Fibroblast of pulmonary artery (primary cell): ENCODE measurements at places on chromosomes 3 and 15.
A peak's percentile ranks its signal among the peaks of the same experiment; 100 is the strongest.

DNA sequence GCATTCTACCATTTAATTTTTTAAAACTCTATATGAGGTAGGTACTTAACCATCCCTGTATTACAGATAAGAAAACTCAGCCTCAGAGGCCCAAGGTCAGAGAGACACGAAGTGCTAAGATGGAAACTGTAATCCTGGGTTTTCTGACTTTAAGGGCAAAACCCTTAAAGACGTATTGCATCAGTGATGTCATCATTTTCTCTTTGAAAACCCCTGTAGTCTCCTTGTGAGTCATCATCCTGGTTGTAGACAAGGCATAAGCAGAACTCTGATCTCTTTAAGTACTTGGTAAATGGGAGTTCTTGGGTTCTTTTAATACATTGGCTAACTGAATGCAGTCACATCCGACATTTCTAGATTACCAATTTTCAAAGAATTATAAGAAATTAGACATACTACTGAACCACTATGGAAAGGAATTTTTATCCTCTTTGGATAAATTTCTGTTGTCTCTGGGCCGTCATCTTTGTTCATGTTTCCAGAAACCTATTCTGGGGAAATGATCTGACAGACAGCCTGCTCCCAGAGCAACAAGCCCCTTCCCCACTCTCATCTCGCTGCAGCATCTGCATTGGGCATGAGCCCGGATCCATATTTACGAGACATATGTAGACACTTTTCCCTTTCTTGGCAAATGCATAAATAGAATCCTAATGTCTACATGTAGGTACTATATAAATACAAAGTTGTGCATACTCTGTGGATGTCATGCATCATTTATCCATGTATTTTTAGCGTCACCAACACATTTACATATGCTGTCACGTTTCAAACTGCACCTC is 48.7 kb upstream of the MDFIC2 start:
- peak; percentile 32 for DNase-seq

- no peak for DNase-seq
Measured at GRCh38 chr3:55364421-55364820, 122.7 kb downstream of the WNT5A start.

DNA sequence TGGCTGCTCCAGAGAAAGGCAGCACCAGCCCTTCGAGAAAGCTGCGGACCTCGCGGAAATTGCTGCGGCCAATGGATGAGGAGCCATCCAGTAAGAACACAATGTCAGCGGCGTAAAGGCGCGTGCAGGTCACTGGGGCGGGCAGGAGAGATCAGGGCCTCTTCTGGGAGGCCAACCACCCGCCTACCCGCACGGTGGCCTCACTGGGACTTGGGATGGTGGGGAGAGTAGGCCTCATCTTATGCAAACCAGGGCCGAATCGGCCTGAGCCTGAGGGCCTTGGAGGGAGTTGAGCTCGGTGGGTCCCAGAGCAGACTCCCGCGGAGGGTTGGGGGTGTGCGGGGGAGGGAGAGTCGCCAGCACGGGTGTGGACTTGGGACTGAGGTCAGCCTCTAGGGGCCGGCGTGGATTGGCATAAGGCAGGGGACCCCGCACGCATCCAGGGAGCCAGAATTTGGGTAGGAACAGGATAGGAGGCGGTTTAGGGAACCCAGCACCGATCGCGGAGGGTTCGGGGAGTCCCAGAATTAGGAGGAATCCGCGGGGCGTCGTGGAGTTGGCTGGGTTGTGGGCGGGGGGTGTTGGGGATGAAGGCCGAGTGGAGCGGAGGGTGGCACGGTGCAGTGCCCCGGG is 596 bp downstream of the COL7A1 start:
- no peak for DNase-seq

GRCh38 chr3:144289057-144289456 is 317.4 kb downstream of the DIPK2A start:
- no peak for DNase-seq

GRCh38 chr3:129369711-129370110 is 58.7 kb downstream of the EFCAB12 start:
- DNase-seq = no peak

- DNase-seq = no peak
Measured at GRCh38 chr15:25532269-25533140, 93.7 kb upstream of the UBE3A start.

DNA sequence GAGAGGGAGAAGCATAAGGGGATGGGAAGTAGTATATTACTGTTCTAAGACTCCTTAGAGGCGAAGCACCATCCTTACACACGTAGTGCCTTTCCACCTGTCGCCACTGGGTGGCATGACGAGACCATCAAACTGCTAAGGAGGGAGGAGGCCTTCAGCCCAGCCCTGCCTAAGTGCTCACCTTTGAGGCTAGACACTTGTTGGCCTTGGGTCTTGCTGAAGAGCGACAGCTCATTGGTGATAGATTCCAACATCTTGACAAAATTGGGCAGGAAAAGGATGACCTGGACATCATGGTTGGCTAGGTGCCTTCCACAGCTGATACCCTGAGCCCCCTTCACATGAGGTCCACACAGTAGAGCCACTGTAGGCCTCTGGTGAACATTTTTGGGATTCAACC is 19.6 kb downstream of the CLK3 start:
- DNase-seq = peak; percentile 74

GRCh38 chr3:29438580-29438979 is 157.7 kb downstream of the RBMS3 start:
- no peak for DNase-seq

GRCh38 chr15:25793354-25794050 is 69.6 kb downstream of the ATP10A start:
- no peak for DNase-seq

DNA sequence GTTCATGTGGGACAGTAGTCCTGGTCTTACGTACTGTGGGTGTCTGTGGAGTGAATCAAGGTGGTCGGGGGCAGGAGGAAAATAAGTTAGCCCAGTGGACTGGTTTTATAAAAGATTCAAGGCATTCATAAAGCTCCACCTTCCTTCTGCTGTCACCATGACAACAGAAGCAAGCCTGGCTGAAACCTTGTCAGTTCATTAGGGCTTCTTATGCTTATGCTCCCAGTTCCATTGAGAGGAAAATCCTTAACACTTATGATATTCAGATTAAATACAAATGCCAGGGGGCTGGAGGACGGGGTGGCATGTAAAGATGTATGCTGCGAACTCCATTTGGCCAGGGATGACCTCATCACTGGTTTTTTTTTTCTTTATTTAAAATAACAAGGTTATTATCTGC is 283.1 kb upstream of the ATP10A start:
- DNase-seq = no peak

DNA sequence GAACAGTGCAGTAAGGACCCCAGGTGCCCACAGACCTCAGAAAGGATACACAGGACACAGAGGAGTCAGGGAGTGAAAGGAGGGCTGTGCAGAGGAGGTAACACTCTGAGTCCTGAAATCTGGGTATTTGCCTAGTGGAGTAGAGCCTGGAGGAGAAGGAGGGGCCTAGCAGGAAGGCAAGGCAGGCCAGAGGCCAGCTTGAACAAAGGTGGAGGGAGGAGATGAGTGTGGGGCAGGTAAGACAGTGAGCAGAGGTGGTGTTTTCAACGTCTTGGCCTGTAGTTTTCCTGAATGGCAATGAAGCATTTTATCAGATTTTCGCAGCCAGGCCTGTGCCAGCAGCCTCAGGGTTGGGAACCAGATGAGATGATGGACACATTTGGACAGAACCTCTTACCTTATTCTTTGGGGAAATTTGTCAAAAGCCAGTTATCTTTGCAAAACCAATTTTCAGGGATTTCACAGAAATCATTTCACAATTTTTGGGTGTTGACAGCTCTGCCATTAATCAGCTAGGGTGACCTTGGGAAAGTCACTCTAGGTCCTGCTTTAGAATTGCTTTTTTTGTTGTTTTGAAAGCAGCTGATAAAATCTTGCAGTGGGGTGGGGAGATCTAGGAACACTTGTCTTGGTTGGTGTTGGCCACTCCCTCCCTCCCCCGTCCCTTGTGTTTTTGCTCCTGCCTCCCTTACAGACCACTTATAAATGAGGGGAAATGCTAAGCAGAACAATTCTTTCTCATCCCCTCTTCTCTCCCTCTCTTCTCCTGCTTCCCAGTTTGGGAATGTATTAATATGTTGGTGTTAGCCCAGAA is 38.4 kb downstream of the SPSB4 start:
- no peak for DNase-seq

DNA sequence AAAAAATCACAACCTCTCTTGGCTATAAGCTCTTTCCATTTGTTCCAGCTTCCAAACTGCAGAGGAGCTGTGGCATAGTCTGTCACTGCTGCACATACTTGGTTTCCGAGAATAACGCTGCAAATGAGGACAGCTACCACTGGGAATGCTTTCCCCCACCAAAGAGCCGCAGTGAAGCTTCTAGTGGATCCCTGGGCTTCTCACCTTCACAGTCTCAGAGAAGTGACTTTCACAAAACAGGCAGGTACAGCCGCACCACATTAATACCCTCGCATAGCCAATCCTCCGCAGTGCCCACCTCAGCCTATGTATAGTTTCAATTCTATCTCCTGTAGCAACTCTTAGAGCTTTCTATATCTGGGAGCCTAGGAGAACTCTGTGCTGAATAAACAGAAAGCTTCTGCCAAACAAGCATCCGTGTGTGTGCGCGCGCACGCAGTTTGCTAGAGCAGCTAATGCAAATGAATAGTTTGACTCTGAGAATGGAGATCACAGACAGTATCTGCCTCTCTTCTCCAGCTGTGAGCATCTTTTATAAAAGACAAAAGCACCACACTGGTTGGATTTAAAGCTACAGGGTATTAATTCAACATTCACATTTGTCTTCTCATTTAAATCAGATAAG is 81.9 kb upstream of the PLXND1 start:
- peak; percentile 71 for DNase-seq

DNA sequence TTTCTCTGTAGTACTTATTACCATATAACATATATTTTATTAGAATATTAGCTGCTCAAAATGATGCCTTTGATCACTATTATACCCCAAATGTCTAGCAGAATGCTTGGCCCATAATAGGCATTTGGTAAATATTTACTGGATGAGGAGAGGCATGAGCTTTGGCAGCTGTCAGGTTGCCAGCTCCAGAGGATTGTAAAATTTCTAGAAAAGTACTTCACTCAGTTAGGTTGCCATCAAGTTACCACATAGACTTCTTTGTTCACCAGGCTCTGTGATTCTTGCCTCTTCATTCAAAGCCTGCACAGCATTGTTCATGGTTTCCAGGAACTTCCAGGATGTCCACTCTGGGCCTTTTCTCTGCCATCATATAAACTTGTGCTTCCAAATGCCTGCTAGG is 582.8 kb downstream of the PDCD6IP start:
- DNase-seq = no peak

GRCh38 chr3:71099997-71100719 is 483.4 kb downstream of the FOXP1 start:
- DNase-seq = no peak

- no peak for DNase-seq
Measured at GRCh38 chr3:112718516-112718915, 77.6 kb upstream of the CCDC80 start.

- DNase-seq = peak; percentile 89
Measured at GRCh38 chr3:149466192-149466591, 8.3 kb upstream of the TM4SF4 start.

DNA sequence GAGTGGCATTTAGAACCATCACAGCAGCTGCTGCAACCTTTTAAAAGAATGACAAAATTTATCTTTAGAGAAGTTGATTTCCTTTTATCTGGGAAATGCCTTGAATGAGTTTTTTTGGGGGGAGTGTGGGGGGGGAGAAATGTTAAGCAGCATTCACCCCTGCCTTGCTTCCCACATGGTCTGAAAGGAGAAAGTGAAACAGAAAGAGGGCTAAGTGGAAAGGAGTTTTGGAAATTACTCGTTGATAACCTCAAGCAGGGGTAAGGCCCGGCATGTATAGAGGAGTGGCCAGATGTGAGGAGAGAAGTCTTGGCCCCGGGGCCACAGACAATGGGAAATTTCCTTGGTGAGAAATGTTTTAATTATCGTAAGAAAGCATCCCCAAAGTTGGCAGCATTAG is 23.5 kb downstream of the B3GALNT1 start:
- DNase-seq = peak; percentile 11

DNA sequence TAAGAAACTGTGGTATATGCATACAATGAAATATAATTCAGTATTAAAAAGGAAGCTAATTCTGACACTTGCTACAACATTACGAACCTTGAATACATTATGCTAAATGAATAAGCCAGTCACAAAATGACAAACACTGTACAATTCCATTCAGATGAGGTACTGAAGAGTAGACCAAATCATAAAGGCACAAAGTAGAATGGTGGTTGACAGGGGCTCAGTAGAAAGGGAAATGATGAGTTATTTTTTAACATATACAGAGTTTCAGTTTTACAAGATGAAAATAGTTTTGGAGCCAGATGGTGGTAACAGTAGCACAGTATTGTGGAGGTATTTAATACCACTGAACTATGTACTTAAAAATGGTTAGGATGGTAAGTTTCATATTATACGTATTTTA is 254.6 kb upstream of the RBMS3 start:
- no peak for DNase-seq

DNA sequence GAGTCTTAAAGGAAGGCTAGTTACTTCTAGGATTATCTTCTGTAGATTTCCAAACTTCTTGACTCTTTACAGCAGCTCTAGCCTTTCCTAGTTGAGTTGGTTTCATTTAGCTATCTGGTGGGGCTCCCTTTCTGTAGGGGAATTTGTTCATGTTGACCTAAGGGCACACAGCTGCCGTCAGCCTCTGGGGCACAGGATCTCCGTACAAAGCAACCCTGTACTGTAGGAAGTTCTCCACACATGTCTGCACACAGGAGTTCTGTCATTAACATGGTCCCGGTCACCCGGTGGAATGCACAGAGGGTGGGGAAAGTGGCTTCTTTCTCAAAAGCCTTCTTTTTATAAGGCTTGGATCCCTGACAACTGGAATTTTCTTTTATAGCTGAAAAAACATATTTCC is 88.7 kb upstream of the TNIK start:
- no peak for DNase-seq

DNA sequence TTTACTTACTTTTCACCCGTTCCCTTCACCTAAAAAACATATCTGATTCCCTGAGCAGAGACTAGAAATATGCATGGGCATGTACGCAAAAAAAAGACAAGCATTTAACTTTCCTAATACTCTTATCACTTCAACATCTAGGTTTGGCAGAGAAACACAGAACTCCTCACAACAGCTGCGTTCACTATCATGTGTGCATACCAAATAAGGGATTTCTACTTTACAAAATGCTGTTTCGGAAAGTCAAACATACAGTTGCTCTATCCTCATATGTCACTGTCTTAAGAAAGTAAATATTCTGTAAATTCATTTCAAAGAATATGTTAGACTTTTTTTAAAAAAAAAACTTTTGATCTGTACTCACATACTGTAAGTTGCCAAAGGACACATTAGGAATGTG is 65.1 kb upstream of the CBLB start:
- peak; percentile 77 for DNase-seq

GRCh38 chr15:58555162-58556027 is 123.6 kb downstream of the LIPC start:
- DNase-seq = no peak

GRCh38 chr3:57221883-57222282 is 5.6 kb upstream of the APPL1 start:
- DNase-seq = peak; percentile 58
